ENCODE measurements at places on chromosomes 12 and 14. TPM values are rescaled to one million over a fixed set of nuclear protein-coding genes. Genes with fewer than 3 reads are reported as not detected.
A peak's percentile ranks its signal among the peaks of the same experiment; 100 is the strongest.

DNA sequence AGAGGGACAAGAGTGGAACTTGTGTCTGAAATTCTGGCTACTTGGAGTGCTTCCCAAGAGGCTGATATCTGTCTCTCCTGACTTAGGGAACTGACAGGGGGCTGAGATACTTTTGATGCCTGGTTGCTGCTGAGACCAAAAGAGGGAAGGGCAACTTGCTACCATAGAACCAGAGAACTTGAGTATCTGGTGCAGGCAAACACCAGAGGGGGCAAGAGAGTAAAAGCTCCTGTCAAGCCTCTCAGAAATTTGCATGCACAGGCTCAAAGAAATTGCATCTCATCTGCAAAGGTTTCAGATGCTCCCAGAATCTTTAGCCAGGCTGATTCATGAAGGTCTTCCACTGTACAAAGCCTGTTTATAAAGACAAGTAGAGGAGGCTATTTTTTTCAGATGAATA lies 391.3 kb upstream of the FOXG1 start:
- H3K36me3 ChIP-seq, result no peaks in the 10 kb centered on the region
- H3K27ac ChIP-seq, result no peak overlapping the region
- no peak overlapping the region for H3K4me3 ChIP-seq
- DNase-seq, result no peak

- H3K4me1 ChIP-seq, result no peaks in the 10 kb centered on the region
- no peak for DNase-seq
- no peak overlapping the region for H3K4me3 ChIP-seq
- H3K36me3 ChIP-seq, result no peaks in the 10 kb centered on the region
These were observed 494.5 kb downstream of the TMEM132D start for GRCh38 chr12:129409281-129409680.

The VAMP1 gene
- 97.7 TPM for total RNA-seq

- H3K36me3 ChIP-seq, result no peaks in the 10 kb centered on the region
- H3K27ac ChIP-seq, result no peak overlapping the region
- no peak for DNase-seq
- H3K4me1 ChIP-seq, result no peaks in the 10 kb centered on the region
- no peaks in the 10 kb centered on the region for H3K27me3 ChIP-seq
- H3K4me3 ChIP-seq, result no peak overlapping the region
These were observed 95.6 kb downstream of the DAAM1 start for GRCh38 chr14:59284059-59284458.

DNA sequence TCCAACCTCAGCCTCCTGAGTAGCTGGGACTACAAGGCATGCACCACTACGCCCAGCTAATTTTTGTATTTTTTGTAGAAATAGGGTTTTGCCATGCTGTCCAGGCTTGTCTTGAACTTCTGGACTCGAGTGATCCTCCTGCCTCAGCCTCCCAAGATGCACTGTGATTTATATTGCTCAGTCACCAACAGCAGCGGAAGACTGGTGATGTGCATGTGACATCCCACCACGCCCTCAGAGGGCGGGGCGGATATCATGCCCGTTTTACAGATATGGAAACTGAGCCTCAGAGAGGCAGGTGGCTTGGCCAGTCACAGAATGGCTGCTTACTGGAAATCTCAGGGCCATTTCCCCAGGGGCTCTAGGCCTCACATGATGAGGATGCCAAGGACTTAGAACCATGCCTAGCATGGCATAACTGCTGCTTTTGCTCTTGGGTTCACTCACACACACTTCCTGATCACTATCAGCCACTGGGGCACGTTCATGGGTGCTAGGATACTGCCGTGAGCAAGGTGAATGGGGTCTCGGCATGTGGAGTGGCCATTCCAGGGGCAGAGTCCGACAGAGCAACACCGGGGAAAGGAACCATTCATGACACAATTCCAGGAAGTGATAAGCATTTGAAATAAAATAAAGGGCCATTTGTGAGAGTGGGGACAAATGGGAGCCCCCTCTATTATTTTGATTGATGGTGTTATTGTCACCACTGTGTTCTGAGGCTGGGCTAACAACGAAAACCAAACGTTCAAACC lies 31.9 kb downstream of the RBM19 start:
- peaks cover 56% of the 10 kb centered on the region for H3K36me3 ChIP-seq
- no peak for DNase-seq
- no peak overlapping the region for H3K27ac ChIP-seq
- H3K27me3 ChIP-seq, result no peaks in the 10 kb centered on the region
- H3K4me3 ChIP-seq, result no peak overlapping the region

GRCh38 chr12:59396519-59396918 lies 199.3 kb upstream of the SLC16A7 start:
- H3K27me3 ChIP-seq, result no peaks in the 10 kb centered on the region
- H3K4me1 ChIP-seq, result no peaks in the 10 kb centered on the region
- no peak for DNase-seq
- H3K36me3 ChIP-seq, result no peaks in the 10 kb centered on the region
- no peak overlapping the region for H3K27ac ChIP-seq
- no peak overlapping the region for H3K4me3 ChIP-seq

DNA sequence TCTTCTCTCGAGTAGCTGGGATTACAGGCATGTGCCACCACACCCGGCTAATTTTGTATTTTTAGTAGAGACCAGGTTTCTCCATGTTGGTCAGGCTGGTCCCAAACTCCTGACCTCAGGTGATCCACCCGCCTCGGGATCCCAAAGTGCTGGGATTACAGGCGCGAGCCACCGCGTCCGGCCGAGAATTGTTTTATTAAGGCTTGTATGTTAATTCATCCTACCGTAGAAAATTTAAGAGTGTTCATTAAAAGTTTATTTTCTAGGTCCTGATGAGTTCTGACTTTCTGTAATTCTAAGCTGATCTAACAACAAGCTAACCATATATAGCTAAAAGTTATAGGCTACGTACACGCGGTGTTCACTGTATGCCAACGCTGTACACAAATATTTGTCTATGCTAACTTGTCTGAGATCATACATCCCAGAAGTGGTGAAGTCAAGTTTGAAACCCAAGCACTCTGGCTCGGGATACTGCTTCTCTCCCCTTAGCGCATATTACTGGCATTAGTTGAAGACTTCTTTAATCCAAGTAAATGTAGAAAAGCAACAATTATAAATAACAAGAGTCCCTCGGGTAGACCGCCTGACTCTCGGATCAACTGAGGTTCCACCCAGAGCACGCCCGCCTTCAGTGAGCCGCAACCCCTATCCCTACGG lies 570 bp upstream of the MRPS35 start:
- no peaks in the 10 kb centered on the region for H3K27me3 ChIP-seq
- peak overlapping the region; percentile 70 for H3K27ac ChIP-seq
- DNase-seq, result no peak
- H3K36me3 ChIP-seq, result peaks cover 3% of the 10 kb centered on the region

The CMA1 gene
- not detected for total RNA-seq

- H3K4me3 ChIP-seq, result no peak overlapping the region
- DNase-seq, result no peak
- no peak overlapping the region for H3K27ac ChIP-seq
- no peaks in the 10 kb centered on the region for H3K4me1 ChIP-seq
- H3K36me3 ChIP-seq, result no peaks in the 10 kb centered on the region
These were observed 51.0 kb downstream of the PPM1A start for GRCh38 chr14:60300019-60300418.

The NPFF gene
- total RNA-seq, result not detected

DNA sequence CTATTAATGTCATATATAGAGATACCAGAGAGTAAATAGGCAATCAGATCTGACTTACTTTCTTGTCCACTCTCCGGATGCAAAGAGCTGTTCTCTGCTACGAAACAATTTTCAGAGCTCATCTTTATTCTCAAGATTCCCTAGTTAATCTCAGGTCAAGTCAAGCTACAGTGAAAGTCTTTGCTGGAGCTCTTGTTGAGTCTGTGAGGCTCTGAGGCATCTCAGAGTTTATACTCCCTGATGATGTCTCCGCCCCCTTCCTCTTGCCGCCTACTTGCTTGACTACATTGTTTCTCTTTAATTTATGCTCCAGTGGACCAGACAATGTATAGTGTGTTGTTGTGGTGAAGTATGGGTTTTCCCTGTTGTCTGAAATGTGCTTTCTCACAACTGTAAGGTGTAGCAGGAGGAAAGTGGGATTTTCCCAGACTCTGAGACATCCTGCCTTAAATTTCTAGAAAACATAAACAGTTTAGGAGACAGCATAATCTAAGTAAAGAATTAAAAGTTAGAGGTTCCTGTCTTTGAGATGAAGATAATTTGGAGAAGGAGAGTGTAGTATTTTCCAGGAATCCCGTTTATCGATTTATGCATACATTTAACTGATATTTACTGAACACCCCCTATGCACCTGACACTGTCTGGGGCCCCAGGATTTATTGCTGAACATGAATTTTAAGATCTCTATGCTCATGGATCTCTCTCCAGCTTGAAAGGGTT lies at the start of gene CD69:
TSS of gene CD69 (minus strand) at position 203 of the 720 bp plus-strand sequence. CDS start at position 122, 81 bp downstream.
- H3K27ac ChIP-seq, result peak within 1 kb of the TSS; percentile 98
- H3K27me3 ChIP-seq, result no peaks in the 10 kb centered on the region
- peaks cover 59% of the 10 kb centered on the region for H3K4me1 ChIP-seq
- peaks cover 5% of the 10 kb centered on the region for H3K36me3 ChIP-seq
- H3K4me3 ChIP-seq, result peak within 1 kb of the TSS; percentile 71

DNA sequence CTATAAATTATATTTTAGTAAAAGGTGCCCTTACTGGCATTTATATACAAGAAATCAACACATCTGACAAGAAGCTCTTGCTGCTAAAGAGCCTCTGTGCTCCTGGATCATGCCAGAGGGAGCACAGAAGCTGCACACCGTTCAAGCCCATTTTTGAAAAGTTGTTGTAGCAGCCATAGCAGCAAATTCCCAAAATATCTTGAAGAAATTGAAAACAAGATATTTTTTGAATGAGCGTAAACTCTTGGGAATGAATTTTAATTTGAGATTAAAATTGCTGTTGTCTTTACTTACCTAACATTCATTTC lies 540 bp upstream of the CLEC2D start:
- H3K4me1 ChIP-seq, result peaks cover 70% of the 10 kb centered on the region
- no peak for DNase-seq
- peak overlapping the region; percentile 74 for H3K4me3 ChIP-seq
- H3K36me3 ChIP-seq, result no peaks in the 10 kb centered on the region
- H3K27me3 ChIP-seq, result no peaks in the 10 kb centered on the region

The DTX1 gene
- total RNA-seq, result 7.0 TPM

The SLC7A8 gene
- 4.1 TPM for total RNA-seq

GRCh38 chr12:19542606-19543005 lies 103.3 kb downstream of the AEBP2 start:
- DNase-seq, result no peak
- no peaks in the 10 kb centered on the region for H3K36me3 ChIP-seq
- H3K4me3 ChIP-seq, result no peak overlapping the region
- H3K27ac ChIP-seq, result no peak overlapping the region

GRCh38 chr12:8612629-8613028 lies at the start of gene AICDA:
Gene AICDA, minus strand, starts transcription at chr12:8612859. Its CDS starts 92 bp downstream, at chr12:8612767.
- no peak for DNase-seq
- no peaks in the 10 kb centered on the region for H3K36me3 ChIP-seq
- peaks cover 5% of the 10 kb centered on the region for H3K4me1 ChIP-seq
- H3K27me3 ChIP-seq, result no peaks in the 10 kb centered on the region
- no peak within 1 kb of the TSS for H3K4me3 ChIP-seq
- H3K27ac ChIP-seq, result no peak within 1 kb of the TSS
